Endothelial cell of umbilical vein (primary cell): ENCODE measurements at places on chromosomes 2 and 18.

- no peak for DNase-seq
Observed at GRCh38 chr2:153967248-153967973, 95.7 kb downstream of the GALNT13 start.

DNA sequence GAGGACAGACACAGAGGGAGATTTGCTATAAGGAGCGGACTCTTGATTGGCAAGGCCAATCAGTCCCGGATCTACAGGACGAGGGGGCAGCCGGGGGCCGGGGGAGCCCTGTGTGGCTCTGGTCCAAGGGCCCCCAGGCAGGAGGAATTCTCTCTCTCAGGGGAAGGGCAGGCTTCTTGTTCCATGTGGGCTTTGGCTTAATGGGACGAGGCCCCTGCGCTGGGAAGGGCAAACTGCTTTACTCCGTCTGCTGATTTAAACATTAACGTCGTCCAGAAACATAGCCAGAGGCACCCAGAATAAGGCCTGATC lies 75.9 kb downstream of the TMEM18 start:
- no peak for DNase-seq

- DNase-seq: no peak
Observed at GRCh38 chr2:201973305-201973928, 60.2 kb upstream of the FZD7 start.

DNA sequence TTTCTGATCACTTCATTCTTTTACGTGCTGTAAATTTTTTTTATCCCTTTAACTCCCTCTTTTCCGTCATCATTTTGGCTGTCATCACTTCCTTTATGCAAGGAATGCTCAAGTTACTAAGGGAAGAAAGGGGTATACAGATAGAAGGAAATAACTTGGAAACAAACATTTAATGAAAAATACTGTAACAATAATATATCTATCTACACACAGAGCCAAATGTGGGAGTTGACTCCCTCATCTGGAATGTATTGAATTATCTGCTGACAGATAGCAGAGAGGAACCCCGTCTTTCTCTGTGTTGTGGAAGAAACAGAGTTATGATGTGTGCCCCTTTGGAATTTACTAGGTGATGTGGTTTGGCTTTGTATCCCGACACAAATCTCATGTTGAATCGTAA lies 182.5 kb upstream of the NXPH2 start:
- no peak for DNase-seq

DNA sequence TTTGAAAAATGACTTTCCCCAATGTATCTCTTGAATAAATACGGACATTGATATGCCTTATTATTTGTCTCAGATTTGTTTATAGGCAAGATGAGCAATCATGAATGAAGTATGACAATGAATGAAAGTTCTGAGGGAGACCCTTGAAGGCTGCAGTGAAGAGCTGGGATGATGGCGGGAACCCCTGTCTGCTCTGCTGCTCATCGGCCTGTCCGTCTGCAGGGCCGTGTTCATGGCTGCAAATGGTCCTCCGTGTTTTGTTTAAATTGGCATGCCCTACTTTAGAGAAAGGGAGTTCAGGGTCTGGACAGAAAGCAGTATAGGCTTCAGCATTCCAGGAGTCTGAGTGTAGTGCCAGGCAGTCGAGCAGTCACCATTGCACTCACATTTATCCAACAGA lies 1.2 kb upstream of the HS1BP3 start:
- no peak for DNase-seq

GRCh38 chr18:67818432-67818831 lies 301.9 kb upstream of the DSEL start:
- no peak for DNase-seq

DNA sequence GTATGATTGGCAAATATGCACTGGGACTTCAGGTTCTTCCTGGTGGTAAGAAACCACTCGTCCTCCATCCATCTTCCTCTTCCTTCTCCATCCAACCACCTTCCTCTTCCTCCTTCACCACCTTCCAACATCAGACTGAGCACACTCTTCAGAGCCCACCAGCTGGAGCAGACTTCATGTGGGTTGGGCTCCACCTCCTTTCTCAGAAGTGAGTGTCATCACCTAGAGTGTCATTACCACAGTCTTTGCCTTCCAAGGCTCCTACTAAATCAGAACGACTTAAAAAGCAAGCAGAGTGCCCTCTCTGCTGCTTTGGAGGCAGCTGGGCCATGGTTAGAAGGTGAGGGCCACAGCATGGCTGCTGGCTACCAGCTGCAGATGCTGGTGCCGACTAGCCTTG lies 171.6 kb downstream of the SH3RF3 start:
- DNase-seq: no peak

DNA sequence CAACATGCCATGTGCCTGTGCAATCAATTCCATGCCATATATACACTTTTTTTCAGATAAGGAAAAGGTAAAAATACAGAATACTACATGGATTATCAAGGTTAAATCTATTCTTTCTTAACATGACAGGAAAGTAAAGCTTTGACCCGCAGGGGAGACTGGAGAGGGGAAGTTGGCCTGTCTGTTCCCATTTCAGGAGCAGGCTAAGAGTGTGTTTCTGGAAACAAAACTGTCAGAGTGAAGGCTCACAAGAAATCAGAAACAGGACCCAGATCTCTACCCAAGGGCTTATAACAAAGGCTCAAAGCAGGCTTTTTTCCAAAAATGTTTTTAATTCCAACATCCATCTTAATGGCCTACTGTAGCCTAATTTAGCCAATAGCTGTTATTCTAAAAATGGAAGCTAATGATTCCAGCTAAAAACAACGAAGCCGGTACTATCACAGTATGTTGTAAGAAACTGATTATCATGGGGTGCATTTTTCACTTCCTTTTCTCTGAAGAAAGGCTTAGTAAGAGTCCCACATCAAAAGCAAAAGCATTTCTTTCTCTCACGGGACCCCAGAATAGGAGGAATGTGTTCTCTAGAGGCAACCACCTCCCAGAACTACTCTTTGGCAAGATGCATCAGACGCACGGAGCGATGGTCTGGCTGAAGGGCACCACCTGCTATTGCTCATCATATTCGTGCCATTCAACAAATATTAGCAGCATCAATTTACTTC lies 41.4 kb downstream of the FECH start:
- no peak for DNase-seq

GRCh38 chr2:59181347-59181746 lies 940.2 kb upstream of the FANCL start:
- no peak for DNase-seq

DNA sequence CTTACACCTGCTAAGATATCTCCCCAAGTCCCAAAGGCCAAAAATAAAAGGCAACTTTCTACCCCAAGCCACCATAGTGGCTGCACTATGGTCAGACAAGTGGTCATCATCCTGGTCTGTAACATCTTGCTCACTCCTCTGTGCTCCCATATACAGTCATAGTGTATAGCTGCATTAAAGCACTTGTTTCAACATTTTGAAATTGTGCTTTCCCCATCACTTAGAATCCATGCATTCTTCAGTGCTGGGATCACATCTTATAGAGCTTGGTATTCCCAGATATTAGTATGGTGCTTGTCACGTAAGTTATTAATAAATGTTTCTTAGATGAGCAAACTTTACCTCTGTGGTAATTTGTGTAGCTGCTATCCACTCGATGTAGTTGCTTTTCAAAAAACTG lies 40.4 kb upstream of the CDC42EP3 start:
- DNase-seq: no peak

GRCh38 chr2:199847181-199847864 lies 3.7 kb downstream of the FTCDNL1 start:
- no peak for DNase-seq

GRCh38 chr2:65778137-65778536 lies 345.7 kb upstream of the SPRED2 start:
- no peak for DNase-seq

DNA sequence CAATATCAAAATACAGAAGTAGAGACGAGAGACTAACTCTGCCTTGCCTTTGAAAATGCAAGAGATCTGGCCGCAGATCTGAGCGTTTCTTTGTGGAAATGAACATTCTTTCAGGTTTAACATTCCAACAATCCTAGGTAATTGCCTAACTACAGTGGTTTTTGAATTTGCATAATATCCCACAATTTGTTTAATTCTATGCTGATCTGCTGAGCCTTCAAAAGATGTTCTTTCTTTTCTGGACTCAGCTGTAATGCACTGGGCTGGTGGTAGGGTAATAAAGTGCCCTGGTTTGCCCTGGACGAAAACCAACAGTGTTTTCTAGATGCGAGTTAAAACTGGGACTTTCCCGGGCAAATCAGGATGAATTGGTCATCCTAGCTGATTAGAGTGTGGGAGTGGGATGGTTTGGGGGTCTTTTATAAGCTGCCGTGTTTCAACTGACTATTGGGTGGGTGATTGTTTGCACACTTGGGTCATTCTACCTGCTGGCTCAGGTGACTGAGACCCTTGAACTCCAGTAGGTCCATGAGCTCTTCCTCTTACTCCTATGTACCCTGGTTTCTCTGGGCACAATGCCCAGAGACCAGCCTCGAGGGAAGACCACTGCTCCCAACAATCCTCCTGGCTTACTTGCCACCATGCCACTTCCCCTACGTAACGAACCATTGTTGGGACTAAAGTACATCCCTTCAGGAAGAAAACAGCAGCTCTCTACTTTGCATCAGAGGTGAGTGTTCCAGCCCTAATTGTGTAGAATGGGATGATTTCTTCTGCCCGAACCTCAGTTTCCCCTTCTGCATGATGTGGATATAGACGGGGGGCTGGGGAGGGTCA lies 3.4 kb upstream of the PAX8 start:
- no peak for DNase-seq

GRCh38 chr2:217289907-217290280 lies 430.0 kb upstream of the TNP1 start:
- no peak for DNase-seq

GRCh38 chr2:181203412-181203811 lies 223.0 kb downstream of the UBE2E3 start:
- DNase-seq: peak; percentile 54

DNA sequence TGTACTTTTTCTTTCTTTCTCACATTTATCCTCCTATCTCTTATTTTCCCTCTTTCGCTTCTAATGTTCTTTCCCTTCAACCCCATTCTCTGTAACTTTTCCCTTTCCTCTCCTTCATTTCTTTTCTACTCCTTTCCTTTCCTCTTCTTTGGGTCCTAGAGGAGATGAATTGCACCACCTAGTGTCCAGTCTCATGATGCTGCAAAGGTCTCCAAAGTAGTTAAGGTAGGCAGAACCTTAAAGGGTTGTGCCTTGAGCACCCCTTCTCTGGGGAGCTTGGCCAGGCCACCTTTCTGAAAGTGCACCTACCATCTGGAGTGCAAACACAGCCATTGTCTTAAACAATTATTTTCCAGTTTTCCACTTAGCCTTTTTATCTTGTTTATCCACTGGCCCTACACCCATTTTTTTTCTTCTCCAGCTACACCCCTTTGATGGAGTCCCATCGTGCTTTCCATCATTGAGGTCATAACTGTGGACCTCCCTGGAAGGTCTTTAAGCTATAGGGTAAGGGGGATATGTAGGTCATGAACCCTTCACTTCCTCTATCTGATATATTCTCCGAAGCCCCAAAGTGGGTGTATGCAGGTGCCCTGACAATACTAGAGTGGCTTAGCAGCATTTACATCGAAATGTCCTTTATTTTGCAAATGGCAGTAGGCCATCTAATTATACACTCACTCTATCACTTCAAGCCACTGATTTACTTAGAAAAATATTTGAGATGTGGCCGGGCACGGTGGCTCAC lies 155.9 kb downstream of the ESCO1 start:
- peak; percentile 48 for DNase-seq

DNA sequence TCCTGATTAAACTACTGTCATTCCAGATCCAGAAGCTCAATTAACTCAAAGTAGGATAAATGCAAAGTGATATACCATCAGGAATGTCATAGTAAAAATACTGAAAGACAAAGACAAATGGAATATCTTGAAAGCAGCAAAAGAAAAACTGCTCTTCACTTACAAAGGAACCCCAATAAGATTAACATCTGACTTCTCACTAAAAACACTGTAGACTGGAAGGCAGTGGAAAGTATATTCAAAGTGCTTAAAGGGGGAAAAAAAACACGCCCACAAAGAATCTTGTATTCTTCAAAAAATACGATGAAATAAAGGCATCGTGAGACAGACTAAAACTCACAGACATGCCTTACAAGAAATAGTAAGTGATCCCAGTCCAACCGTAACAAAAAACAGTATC lies 195.7 kb downstream of the DOK6 start:
- no peak for DNase-seq

- no peak for DNase-seq
Observed at GRCh38 chr2:204022550-204022949, 86.0 kb downstream of the ICOS start.

GRCh38 chr2:15884790-15885189 lies 55.6 kb upstream of the MYCN start:
- DNase-seq: no peak

DNA sequence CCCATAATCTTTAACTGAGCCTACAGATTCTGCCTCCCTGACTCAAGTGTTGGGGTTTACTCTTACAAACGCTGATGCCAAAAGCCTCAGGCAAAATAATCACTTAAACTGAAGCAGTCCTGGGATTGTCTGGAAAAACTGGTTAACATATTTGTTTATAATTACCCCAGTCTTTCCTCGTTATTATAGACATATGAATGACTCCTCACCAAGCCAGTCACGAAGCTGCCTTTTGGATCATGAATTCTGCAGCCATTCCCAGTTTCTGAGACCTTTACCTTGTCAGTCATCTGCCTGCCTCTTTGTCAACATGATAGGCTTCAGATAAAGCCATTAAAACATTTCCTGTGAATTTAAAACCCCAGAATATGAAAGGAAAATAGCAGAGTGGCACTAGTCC lies 46.4 kb downstream of the MREG start:
- DNase-seq: peak; percentile 18

GRCh38 chr2:200820573-200821234 lies 9.0 kb downstream of the BZW1 start:
- DNase-seq: no peak

GRCh38 chr2:35501076-35501475 lies 854.5 kb upstream of the CRIM1 start:
- DNase-seq: peak; percentile 28

- no peak for DNase-seq
Observed at GRCh38 chr2:5507367-5507766, 184.8 kb upstream of the SOX11 start.

DNA sequence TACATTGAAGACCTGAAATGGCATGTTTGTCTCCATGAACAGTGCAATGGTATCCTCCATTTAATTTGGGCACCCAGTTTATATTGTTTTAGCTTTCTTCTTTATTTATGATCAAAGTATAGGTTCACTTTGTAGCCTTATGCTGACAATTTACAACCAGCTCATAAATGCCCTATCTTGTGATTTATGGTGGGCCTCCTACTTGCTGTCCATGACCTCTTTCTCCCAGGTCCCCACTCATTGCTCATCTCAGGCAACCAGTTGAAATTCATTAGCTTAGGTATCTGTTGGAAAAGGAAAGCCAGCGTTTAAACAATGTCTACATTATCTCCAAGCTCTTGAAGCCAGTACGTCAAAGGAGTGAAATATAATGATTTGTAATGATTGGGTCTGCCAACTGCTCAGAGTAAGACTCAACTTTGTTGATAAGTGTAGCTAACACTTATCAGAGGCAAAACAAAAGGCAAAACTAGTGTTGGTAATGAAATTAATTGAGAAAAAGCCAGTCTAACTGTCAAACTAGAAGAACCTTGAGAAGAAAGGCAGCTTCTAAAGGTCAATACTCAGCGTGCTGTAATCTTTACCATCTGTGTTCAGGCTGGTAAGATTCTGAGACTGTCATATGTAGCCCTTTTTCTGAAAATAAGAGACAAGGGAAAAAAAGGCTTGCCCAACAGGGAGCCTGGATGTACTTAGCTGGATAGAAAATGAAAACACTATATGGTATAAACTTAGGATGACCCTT lies 695.9 kb downstream of the EPHA4 start:
- DNase-seq: no peak
